Small intestine (tissue), 16 donors: ENCODE measurements at places on chromosomes 3 and 15. TPM values are rescaled to one million over a fixed set of nuclear protein-coding genes. Genes with fewer than 3 reads are reported as not detected.

Gene SKIC8
- polyA plus RNA-seq = 60.0 TPM

- DNase-seq = peak; percentile 96
These were observed 6.9 kb downstream of the PLCH1 start for GRCh38 chr3:155737844-155738460.

Gene CHRNA3
- polyA plus RNA-seq = not detected

Gene IL17RB
- polyA plus RNA-seq = 10.5 TPM

GRCh38 chr15:58889363-58889762, 44.1 kb downstream of the SLTM start:
- DNase-seq = no peak

Gene LSG1
- polyA plus RNA-seq = 23.2 TPM

GRCh38 chr3:110956081-110956480, 115.5 kb upstream of the NECTIN3 start:
- DNase-seq = no peak

Gene BCL2A1
- polyA plus RNA-seq = 5.1 TPM

Gene SYNM
- polyA plus RNA-seq = 2.9 TPM
